Daoy (cell line): ENCODE measurements at places on chromosomes 3 and 15. TPM values are rescaled to one million over a fixed set of nuclear protein-coding genes. Genes with fewer than 3 reads are reported as not detected.

The DZIP1L gene
- total RNA-seq: 8.2 and 9.7 TPM in 2 replicates

The ZBED2 gene
- total RNA-seq: 0.11 and 1.0 TPM in 2 replicates

The GP5 gene
- total RNA-seq: not detected in 2 replicates

The NPAP1 gene
- total RNA-seq: 0.03 and 0.17 TPM in 2 replicates

The MAP1A gene
- 2.7 and 3.2 TPM in 2 replicates for total RNA-seq

The KY gene
- 1.5 and 2.6 TPM in 2 replicates for total RNA-seq

The NR1I2 gene
- 1.0 and 1.3 TPM in 2 replicates for total RNA-seq

The SELENOS gene
- total RNA-seq: 68.7 and 88.6 TPM in 2 replicates

The FAM174B gene
- 3.4 and 7.9 TPM in 2 replicates for total RNA-seq

The PTH1R gene
- not detected in 2 replicates for total RNA-seq

GRCh38 chr3:34842706-34843480 is 796.4 kb upstream of the ARPP21 start:
- DNase-seq: no peak

- no peak for DNase-seq
These were observed 33.0 kb downstream of the PHLDB2 start for GRCh38 chr3:111892070-111892469.

DNA sequence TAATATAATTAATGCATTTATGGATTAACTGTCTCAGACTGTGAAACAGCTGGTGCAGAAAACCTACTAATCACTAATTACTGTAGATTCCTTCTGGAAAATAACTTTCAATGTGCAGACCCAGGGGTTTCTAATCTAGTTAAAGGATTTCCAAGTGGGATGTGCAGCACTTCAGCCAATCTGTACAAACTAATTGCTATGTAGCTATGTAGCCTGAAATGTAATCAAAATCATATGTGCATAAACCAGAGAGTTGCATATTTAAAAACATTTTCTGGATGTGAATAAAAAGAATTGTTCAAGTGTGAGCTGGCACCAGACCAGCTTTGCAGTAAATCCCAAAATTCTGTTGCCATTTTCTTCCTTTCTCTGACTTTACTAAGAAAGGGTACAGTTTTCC is 127.5 kb upstream of the CD96 start:
- DNase-seq: no peak

- no peak for DNase-seq
These were observed 233.3 kb upstream of the NR2E3 start for GRCh38 chr15:71577071-71577470.

DNA sequence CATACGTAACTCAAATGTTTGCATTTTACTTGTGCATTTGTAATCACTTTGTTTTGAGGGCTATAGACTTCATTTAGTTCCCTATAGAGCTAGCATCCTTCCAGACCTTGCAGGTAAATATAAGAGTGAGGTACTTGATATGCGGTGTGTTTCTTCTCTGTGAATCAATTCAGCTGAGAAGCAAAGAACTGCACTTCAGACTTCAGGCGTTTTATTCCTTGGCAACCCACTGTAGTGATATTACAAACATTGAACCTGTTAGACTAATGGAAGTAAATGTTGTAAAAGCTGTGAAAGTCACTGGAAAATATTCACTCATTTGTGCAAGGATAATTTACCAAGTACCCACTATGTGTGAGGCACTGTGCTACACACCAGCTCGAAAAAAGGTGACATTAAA is 94.1 kb upstream of the CHL1 start:
- DNase-seq: no peak

DNA sequence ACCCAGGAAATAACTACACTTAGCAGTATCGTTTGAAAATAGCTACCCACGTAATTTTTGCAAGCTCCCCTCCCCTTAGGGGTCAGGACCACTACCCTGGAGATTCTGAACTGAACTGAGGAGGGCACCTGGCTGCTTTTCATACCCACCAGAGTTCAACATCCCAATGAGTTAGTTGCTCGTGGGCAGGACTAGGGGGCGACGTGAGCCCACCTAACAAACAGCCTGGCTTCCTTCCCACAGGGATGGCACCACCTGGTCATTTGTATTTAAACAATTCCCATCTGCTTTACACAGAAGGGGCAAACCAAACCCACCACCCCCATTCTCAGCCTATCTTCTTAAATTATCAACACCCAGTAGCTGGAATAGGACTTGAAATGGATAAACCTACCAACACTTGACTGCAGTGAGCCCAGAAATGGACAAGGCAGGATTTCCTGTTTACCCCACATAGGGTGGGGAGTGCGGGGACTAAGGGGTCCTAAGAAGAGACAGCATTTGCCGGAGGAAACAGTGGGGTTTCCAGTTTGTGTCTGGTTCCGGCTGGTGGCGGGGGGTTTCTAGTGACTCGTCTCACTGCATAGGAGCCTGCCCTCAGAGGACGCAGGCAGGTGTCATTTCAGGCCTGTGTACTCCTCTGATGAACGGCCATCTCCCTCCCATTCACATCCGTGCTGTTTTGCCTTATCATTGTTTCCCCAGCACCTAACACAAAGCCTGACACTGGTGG is 11.6 kb upstream of the VGLL4 start:
- DNase-seq: no peak

DNA sequence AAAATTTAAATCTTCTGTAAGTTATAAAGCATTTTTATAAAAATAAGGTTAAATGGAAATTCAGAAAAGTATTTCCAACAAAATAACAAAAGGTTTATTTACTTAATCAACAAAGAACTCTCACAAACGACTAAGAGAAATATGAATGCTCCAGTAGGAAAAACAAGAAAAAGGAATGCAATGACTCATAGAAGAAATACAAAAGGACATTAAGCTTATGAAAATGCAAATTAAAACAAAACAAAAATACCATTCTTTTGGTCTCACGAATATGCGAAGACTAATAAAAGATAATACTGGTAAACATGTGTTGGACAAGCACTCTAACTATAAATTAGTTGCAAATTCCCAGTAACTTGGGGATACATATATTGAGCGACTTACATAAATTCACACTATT is 17.5 kb upstream of the TBC1D5 start:
- DNase-seq: no peak

DNA sequence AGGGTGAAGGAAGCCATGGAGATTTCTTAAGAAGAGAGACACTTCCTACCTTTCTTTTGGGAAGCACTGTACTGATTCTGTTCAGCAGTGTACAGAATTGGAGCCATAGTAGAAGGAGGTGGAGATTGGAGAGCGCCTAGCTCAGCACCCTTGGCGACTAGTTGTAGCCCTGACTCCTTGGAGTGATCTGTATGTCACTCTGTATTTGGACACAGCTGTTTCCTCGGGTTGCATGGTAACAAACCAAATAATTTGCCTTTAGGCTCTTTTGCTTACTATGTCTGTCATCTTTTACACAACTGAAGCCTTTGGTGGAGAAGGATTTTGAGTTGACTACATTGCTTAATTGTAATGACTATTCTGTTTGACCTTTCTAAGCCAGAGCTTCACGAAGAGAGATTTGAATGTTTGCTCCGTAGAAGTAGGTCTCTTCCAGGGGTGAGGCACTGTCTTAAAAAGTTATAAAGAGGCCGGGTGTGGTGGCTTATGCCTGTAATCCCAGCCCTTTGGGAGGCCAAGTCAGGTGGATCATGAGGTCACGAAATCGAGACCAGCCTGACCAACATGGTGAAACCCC is 77.1 kb downstream of the AKAP13 start:
- no peak for DNase-seq

DNA sequence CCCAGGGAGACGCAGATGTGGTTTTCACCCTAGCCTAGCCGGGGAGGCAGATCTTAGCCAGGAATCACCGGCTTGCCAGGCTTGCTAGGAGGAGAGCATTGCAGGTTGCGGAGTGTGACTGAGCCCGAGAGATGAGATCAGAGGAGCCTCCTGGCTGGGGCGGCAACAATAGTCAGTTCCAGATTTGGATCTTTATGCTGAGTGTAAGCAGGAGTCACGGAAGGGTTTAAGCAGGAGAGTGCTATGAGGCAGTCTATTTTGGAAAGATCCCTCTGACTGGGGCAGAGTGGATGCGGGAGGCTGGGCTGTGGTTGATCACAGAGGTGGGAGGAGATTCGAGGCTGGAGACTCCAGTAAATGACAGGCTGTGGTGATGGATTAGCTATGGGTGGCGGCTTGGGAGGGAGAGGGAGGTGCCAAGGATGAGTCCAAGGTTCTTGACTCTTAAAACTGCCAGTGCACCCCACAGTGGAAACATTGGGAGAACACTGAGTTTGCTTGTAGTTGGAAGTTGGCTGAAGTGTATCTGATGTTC is 10.4 kb upstream of the BAHD1 start:
- peak; percentile 67 for DNase-seq

GRCh38 chr3:156751461-156752025 is 74.6 kb upstream of the LEKR1 start:
- peak; percentile 95 for DNase-seq

- DNase-seq: no peak
These were observed 195.4 kb downstream of the TNIK start for GRCh38 chr3:171264758-171265157.

DNA sequence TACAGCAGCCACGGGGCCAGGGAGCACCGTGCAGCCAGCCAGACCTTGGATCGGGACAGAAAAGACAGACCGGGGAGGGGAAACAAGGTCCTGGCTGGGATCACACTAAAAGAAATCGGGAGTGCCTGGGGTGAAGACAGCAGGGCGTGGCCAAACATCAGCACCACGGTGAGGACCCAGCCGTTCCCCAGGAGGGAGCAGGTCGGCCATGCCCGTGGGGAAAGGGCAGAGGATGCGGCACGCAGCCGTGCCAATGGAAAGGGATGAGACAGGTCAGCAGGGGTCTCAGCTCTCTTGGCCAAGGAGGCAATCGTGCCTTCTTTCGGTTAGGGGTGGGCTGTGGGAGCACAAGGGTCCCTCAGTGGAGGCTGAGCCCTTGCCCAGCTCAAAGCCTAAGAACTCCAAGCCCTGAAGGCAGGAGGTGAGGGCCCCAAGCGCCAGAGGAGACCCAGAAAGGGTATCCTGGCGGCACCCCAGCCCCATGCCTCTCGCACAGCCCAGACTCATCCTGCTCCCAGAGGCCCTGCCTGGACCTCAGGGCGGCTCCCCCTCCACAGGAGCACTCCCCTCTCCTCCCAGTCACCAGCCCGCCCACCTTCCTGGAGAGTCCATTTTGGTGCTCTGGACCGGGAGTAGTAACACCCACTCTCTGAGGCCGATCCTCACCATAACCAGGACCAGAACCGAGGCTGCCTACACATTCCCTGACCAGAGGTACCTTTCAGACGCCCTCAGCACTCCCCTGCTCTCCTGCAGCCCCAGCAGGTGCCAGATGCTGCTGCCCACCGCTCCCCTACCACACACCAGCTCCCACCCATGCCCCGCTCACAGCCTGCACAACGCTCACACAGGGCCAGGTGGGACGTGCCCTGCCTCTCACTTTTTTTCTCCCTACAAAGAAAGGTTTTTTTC is 23.2 kb upstream of the OCA2 start:
- no peak for DNase-seq

- no peak for DNase-seq
These were observed 34.5 kb downstream of the ACAA1 start for GRCh38 chr3:38102444-38102814.

DNA sequence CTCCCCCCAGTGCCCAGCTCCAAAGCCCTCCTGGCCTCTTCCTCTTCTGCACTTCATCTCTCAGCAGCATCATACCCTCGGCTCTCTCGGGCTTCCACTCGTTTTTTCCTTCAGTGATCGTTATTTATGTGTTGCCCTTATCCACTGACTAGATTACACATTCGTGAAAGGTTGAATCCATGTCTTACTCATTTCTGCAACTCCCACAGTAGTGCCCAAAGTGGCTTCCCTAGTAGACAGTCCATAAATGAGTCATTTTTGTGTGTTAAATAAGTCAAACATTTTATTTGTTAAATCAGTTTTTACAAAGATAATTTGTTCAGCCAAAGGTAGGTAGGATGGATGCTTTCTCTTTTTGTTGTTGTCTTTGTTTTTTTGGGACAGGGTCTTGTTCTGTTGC is 87.4 kb downstream of the CRTC3 start:
- no peak for DNase-seq

- DNase-seq: no peak
These were observed 137.4 kb downstream of the CMSS1 start for GRCh38 chr3:99954914-99955644.

DNA sequence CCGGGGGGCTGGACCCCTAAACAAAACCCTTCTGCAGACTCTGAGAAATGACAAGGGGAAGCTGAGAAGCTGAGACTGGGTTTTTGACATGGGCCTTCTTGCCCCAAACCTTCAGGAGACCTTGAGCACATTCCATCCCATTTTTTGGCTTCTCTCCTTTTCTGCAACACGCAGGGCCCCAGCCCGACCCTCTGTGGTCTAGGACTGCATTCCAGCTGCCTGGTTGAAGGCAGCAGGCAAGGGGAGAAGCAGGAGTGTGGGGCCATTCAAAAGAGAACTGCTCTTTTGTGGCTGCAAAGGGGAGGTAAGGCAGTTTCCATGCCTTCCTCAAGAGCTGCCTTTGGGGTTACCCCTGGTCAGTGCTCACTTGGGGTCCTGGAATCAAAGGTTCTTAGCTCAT is 263.0 kb downstream of the TLE3 start:
- DNase-seq: no peak

DNA sequence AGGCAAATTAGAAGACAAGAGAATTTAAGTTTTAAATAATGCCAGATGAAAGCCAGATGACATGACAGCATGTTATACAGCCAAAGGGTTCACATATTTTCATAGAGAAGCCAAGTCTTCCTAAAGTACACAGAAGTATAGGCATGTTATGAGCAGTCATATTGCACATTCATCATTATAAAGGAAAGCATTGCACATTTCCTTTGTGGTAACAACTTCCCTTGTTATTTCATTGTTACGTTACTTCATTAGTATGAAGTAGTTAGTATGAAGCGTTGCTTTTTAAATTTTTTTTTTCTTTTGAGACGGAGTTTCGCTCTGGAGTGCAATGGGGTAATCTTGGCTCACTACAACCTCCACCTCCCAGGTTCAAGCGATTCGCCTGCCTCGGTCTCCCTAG is 4.6 kb upstream of the ABCC5 start:
- no peak for DNase-seq

GRCh38 chr3:135310317-135310716 is 515.3 kb downstream of the EPHB1 start:
- DNase-seq: peak; percentile 66

GRCh38 chr3:122627301-122627700 is 49.9 kb downstream of the PARP15 start:
- DNase-seq: no peak

- DNase-seq: peak; percentile 96
These were observed 59.7 kb downstream of the RAP2B start for GRCh38 chr3:153221748-153222162.

GRCh38 chr3:85337895-85338294 is 379.1 kb downstream of the CADM2 start:
- DNase-seq: no peak

DNA sequence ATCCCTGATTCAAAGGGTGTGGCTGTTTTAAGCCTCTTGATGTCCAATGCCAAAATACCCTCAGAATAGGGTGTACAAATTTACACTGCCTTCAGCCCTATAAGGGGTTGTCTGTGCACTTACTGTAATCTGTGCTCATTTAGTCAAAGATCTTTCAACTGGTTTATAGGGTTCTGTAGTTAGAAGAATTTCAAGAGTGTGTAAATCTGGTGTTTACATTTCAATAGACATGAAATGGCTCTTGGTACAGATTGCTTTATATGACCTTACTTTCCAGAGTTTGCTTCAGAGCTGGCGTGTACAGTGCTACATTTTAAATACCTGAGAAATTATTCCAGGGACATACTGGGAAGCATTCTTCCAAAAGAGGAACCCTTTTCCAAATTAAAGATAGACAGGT is 399.3 kb downstream of the FOXP1 start:
- no peak for DNase-seq
